ENCODE measurements at places on chromosomes 1 and 21. TPM values are rescaled to one million over a fixed set of nuclear protein-coding genes. Genes with fewer than 3 reads are reported as not detected.

DNA sequence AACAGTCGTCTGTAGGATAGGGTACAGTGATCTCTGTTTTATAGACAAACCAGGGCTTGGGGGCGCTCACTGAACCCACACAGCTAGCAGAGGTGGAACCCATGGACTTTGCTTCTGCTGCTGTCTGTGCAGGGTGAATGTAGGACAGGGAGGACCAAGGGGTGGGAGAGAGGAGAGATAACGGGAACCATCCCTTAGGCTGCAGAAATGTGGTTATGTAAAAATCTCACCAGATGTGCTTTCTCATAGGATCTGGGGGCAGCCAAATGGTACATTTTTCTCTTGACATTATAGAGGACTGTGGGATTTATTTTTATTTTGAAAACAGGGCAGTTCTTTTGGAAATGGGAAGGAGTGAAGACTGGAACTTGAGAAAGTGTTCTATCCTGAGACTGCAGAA is 8.7 kb downstream of the NFASC start:
- H3K4me3 ChIP-seq: no peak overlapping the region
- H3K27me3 ChIP-seq: no peaks in the 10 kb centered on the region
- no peaks in the 10 kb centered on the region for H3K36me3 ChIP-seq
- no peak overlapping the region for H3K27ac ChIP-seq

DNA sequence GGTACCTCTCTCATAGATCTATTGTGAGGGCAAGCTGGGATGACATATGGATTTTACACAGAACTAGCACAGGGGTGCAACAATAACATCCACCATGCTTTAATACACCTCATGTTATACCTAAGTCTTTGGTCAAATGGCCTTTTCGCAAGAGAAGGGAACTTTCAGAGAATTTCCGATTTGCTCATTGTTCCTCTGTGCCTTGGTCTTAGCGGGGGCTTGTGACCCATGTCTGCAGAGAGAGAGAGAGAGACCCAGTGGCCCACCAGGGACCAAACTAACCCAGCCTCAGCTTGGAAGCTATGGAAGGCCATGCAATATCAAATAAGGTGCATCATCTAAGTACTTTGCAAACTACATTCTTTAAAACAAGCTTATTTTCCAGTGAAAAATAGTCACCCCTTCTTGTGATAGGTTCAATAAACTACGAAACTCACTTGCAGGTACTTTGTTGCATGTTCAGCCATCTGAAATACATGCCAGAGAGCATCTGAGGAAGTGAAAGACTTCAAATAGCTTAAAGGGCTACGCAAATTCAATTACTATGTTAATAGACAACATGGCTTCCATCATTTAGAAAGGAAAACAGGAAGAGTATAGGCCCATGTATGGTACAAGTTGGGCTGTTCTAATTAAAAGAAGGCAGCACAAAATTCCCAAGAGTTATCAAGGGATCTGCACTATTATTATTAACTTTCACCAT is 100.7 kb downstream of the KCNN3 start:
- H3K4me1 ChIP-seq: peaks cover 21% of the 10 kb centered on the region
- no peaks in the 10 kb centered on the region for H3K27me3 ChIP-seq
- no peak overlapping the region for H3K27ac ChIP-seq
- H3K36me3 ChIP-seq: no peaks in the 10 kb centered on the region
- no peak for DNase-seq

DNA sequence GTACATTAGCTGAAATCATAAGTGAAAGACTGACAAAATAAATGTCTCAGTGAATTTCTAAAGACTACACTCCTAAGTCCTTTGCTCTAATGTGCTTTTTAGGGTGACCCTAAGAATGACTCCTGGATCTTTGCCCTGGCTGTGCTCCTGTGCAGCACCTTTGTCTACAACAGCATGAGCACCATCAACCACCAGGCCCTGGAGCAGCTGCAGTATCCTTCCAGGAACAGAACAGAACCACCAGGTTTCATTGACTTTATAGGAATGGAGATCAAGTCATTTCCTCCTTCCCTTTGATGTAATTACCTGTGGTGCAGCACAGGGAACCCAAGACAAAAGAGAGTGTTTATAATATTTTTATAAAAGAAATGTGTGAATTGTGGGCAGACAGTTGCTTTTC is 14.1 kb downstream of the GBP6 start:
- H3K4me1 ChIP-seq: peaks cover 14% of the 10 kb centered on the region
- H3K27me3 ChIP-seq: no peaks in the 10 kb centered on the region
- DNase-seq: no peak

DNA sequence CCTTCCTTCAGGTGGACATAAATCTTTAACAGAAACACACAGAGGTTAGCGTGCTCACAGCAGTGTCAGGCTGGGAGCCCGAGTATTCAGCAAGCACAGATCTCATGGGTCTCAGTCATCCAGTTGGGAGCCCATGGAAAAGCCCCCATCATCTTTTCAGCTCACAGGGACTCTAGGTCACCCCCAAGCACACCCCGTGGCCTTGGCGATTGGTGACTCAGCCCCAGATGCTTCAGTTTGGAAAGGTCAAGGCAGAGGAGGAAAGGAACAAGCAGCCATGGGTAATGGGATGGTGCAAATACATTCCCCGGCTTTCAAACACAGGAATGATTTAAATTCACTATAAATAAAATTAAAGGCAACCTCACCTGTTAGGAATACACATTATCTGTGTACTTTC is 88.9 kb downstream of the PGBD5 start:
- peak overlapping the region; percentile 28 for H3K27ac ChIP-seq
- no peaks in the 10 kb centered on the region for H3K27me3 ChIP-seq
- no peak for DNase-seq

DNA sequence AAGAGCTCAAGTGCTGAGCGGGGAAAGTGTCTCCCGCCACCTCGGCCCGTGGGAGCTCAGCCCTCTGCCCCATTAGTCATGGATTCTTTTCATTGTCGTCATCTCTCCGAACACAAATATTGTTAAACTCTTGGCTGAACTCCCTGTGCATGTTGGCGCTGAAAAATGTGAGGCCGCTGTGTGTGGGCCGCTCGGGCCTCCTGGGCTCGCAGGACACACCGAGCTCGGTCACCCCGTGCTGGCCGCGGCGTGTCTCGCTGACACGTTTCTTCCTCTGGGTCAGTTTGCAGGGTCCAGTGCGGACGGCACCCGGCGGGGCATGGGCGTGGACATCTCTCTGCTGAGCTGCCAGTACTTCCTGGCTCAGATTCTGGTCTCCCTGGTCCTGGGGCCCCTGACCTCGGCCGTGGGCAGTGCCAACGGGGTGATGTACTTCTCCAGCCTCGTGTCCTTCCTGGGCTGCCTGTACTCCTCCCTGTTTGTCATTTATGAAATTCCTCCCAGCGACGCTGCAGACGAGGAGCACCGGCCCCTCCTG is 25.6 kb downstream of the SLC45A1 start:
- H3K4me1 ChIP-seq: peaks cover under 1% of the 10 kb centered on the region
- H3K4me3 ChIP-seq: no peak overlapping the region
- no peaks in the 10 kb centered on the region for H3K36me3 ChIP-seq
- 0 out of 2 replicates have a peak overlapping the region, but pooled peaks have one; percentile 27 for H3K27ac ChIP-seq

DNA sequence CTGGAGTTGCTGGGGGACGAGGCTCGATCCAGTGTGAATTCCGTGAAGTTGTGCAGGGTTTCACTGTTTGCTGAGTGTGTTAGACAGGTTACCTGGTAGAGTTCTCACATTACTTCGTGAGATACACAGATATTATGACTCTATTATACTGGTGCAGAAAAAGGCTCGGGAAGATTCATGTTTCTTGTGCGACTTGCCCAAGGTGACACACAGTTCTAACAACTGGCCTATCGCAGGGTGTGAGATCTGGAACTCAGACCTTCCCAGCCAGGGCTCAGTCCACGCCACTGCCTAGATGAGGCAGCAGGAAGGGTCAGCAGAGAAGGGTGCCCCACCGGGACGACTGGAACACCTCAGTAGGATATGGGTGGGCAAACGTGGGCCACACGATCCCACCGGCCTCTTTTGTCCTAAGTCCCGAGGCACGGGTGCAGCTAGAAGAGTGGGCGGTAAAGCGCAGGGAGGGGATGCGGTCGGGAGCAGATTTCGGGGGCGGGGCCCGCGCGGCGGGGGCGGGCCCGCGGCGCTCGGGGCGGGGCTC is 296 bp upstream of the RNPEP start:
- H3K27me3 ChIP-seq: peaks cover 8% of the 10 kb centered on the region
- H3K27ac ChIP-seq: peak overlapping the region; percentile 84
- H3K4me1 ChIP-seq: peaks cover 25% of the 10 kb centered on the region
- DNase-seq: peak; percentile 73
- H3K36me3 ChIP-seq: 0 out of 2 replicates have a peak, but pooled peaks cover 2% of the 10 kb centered on the region

GRCh38 chr1:51636764-51637522 is 20.1 kb downstream of the OSBPL9 start:
- no peak for DNase-seq
- no peak overlapping the region for H3K27ac ChIP-seq
- no peaks in the 10 kb centered on the region for H3K27me3 ChIP-seq
- H3K4me1 ChIP-seq: no peaks in the 10 kb centered on the region
- H3K36me3 ChIP-seq: no peaks in the 10 kb centered on the region
- no peak overlapping the region for H3K4me3 ChIP-seq

DNA sequence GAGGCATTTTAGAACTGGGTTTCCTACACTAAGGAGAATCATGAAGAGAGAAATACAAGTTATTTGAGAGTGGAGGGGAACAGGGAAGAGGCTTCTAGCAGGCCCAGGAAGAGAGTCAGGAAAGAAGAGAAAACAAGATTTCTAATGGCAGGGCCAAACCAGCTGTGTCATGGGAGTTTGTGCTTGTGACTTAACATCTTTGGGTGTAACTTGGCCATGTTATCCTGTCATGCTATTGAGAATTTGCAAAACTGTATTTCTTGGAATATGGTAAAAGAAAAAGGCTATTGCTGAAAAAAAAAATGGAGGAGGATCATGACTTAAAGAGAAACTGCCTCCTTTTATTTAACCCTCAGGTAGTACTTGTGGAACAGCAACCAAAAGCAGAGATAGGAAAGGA is 47.4 kb upstream of the TNFSF18 start:
- no peak for DNase-seq
- H3K4me3 ChIP-seq: no peak overlapping the region
- H3K27me3 ChIP-seq: no peaks in the 10 kb centered on the region
- no peak overlapping the region for H3K27ac ChIP-seq

DNA sequence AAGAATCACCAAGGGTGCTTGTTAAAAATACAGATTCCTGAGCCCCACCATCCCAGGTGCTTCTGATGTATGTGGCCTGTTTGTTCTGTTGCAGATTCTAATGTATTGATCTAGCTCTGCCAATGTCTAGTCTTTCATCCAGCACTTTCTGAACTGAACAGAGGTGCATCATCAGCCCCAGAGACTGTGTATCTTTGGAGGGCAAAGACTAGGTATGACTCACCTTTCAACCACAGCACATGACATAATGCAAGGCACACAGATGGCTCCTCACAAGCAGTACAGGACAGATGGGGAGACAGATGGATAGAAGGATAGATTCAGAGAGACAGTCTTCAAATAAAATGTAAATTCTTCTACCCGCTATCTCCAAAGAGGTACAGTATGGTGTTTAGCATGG is 32.3 kb downstream of the CD58 start:
- H3K4me3 ChIP-seq: no peak overlapping the region
- H3K4me1 ChIP-seq: peaks cover 3% of the 10 kb centered on the region
- peaks cover 49% of the 10 kb centered on the region for H3K27me3 ChIP-seq

GRCh38 chr1:228464487-228464983 is 22.6 kb upstream of the RNF187 start:
- H3K4me3 ChIP-seq: peak overlapping the region; percentile 89
- H3K36me3 ChIP-seq: no peaks in the 10 kb centered on the region
- DNase-seq: peak; percentile 87
- H3K27ac ChIP-seq: peak overlapping the region; percentile 88
- peaks cover 66% of the 10 kb centered on the region for H3K27me3 ChIP-seq

- H3K4me1 ChIP-seq: peaks cover 7% of the 10 kb centered on the region
- H3K27ac ChIP-seq: no peak overlapping the region
- no peaks in the 10 kb centered on the region for H3K27me3 ChIP-seq
- no peak for DNase-seq
- H3K4me3 ChIP-seq: no peak overlapping the region
These were observed 4.8 kb upstream of the KCNAB2 start for GRCh38 chr1:6040861-6041415.

DNA sequence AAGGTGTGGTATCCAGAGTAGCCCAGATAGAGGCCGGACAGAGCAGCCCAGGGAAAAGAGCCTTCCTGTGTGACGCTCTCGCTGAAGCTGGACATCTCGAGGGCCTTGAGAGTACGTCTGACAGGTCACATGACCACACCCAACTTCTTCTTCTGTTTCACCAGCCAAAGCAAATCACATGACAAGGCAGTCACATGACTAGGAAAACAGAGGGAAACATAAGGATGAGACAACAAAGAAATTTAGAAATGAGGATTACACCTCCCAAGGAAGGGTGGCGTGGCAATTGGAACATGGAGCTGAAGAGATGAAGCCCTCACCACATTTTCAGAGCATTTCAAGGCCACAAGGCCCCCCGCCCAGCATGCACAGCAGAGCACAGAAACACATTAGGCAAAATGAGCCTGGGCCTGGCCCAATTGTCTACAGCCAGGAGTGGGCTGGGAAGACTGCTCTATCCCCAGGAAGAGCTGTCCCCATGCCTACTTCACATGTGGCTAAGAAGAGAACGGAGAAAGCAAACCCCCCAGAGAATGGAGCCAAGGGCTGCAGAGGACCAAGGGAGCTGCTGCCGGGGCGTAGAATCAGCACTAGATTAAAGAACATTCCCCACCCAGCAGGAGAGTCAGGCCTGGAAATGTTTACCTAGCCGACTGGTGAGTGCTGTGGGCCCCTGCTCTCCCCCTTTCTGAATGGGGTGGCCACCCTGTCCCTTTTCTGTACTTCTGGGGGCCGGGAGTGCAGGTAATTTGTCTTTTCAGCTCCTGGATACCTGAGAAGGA is 305.1 kb downstream of the NPHP4 start:
- H3K36me3 ChIP-seq: peaks cover 18% of the 10 kb centered on the region
- peaks cover 14% of the 10 kb centered on the region for H3K4me1 ChIP-seq
- DNase-seq: no peak
- H3K27me3 ChIP-seq: peaks cover 7% of the 10 kb centered on the region
- no peak overlapping the region for H3K27ac ChIP-seq
- no peak overlapping the region for H3K4me3 ChIP-seq

DNA sequence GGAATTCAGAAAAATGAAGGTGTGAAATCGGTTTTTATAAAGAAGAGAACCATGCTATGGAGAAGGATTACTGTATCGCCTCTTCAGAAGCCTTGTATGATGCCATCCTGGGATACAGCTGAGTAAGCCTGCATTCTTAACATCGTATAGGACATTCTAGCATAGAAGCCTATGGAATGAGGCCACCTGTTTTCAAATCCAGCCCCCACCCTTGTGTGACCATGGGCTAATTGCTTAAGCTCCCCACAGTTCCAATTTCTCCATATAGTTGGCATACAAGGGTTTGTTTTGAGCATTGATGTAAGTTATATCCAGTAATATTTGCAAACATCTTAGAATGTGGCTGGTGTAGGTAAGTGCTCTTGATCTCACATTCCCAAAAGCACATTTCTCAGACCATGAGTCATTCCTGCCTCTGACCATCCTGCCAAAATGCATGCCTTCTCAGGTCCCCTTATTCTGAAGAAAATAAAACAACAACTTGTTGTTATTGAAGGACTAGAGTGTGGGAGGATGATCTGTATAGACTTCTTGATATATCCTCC is 1.5 kb downstream of the OR14A2 start:
- peaks cover 6% of the 10 kb centered on the region for H3K36me3 ChIP-seq
- no peaks in the 10 kb centered on the region for H3K27me3 ChIP-seq
- no peak overlapping the region for H3K4me3 ChIP-seq
- DNase-seq: no peak
- no peak overlapping the region for H3K27ac ChIP-seq
- no peaks in the 10 kb centered on the region for H3K4me1 ChIP-seq

The GIPC2 gene
- 1.6 TPM for total RNA-seq

The NTMT2 gene
- total RNA-seq: 0.44 TPM

The TAS1R3 gene
- 0.21 TPM for total RNA-seq

The OR2AK2 gene
- not detected for total RNA-seq

The TTLL10 gene
- total RNA-seq: 1.1 TPM

The FCRL5 gene
- total RNA-seq: 0.70 TPM

The CHODL gene
- 1.2 TPM for total RNA-seq

The AMIGO1 gene
- 2.4 TPM for total RNA-seq
